ENCODE measurements at places on chromosomes 3 and 15. TPM values are rescaled to one million over a fixed set of nuclear protein-coding genes. Genes with fewer than 3 reads are reported as not detected.

The CATSPER2 gene
- total RNA-seq: 0.86 TPM

The CRELD1 gene
- total RNA-seq: 16.0 TPM

The SNX4 gene
- 37.6 TPM for total RNA-seq

The ROPN1 gene
- not detected for total RNA-seq

The THBS1 gene
- 8,241 TPM for total RNA-seq

The NR2E3 gene
- total RNA-seq: 0.97 TPM

The LRRN1 gene
- total RNA-seq: under 0.01 TPM

The CPNE4 gene
- not detected for total RNA-seq

The GRK7 gene
- not detected for total RNA-seq

Measured in fibroblast of villous mesenchyme (primary cell).